NCI-H2171 treated with DMSO at 0.1 percent for 48 hours (cell line): ENCODE measurements at places on chromosomes 5 and 9.

- DNase-seq: no peak
Observed at GRCh38 chr9:130610862-130611707, 31.7 kb downstream of the FUBP3 start.

GRCh38 chr5:111229871-111230810 lies 6.0 kb downstream of the CAMK4 start:
- peak; percentile 30 for DNase-seq

- no peak for DNase-seq
Observed at GRCh38 chr5:75052192-75053053, at the start of gene GCNT4. GCNT4 (minus strand) TSS chr5:75052558; CDS start chr5:75030037, 22,521 bp downstream.

DNA sequence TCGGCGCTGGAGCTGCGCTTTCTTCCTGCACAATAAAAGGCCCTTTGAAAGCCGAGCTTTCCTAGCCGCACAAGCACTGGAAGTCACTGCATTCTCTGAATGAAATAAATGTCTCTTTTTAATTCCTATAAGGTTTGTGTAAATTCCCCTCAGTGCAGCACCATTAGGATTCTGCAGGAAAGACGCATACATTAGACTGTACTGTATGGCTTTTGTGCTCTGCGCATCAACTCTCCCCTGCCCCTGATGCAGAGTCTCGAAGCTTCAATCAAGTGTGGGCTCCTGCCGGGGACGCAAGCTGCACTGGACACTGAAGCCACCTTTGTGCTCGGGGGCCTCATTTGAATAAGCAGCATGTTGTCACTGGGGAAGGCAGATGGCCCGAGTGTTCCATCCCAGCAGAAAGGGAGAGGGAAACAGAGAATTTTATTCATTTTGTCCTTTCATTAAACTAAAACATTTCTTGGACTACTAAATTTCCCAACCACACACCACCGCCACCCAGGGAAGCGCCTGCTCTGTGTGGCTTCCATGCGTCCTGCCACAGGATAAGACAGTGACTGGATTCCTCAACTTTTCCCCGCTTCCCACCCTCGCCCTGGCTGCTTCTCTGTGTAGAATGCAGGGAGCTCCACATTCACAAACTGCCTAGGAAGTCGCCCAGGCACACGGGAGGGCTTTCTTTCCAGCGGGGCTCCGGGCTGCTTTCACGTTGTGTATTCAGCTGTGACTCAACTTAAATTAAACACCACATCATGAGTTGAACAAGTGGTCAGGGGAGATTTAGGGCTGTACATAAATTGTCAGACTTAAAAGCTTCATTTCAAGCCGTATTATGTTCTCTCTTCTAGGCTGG lies 635.4 kb downstream of the IRX1 start:
- DNase-seq: no peak

- no peak for DNase-seq
Observed at GRCh38 chr9:75814667-75815066, 75.8 kb upstream of the PCSK5 start.

DNA sequence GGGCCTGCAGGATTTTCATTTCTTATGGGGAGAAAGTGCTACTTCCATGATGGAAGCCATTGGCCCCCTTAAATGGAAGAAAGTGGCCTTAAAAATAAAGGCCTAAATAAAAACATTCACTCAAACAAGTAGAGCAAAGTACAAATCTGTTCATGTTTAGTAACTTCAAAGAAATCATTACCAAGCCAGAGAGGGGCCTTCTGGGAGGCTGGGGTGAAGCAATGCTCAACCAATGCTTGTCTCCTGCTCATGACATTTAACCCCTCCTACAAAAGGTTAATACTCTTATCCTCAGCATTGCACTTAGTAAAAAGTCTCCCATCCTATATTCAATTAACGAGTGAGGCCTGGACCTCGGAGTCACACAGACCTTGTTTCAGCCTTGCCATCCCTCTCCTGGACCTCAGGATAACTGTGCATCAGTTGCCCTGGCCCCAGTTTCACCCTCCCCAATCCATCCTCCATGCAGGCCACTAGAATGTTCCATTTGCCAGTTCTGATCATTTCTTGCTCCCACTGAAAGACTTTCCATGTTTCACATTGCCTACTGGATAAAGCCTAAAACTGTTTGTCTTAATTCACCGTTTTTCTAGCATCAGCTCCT lies 36.9 kb upstream of the ALDH1B1 start:
- no peak for DNase-seq

DNA sequence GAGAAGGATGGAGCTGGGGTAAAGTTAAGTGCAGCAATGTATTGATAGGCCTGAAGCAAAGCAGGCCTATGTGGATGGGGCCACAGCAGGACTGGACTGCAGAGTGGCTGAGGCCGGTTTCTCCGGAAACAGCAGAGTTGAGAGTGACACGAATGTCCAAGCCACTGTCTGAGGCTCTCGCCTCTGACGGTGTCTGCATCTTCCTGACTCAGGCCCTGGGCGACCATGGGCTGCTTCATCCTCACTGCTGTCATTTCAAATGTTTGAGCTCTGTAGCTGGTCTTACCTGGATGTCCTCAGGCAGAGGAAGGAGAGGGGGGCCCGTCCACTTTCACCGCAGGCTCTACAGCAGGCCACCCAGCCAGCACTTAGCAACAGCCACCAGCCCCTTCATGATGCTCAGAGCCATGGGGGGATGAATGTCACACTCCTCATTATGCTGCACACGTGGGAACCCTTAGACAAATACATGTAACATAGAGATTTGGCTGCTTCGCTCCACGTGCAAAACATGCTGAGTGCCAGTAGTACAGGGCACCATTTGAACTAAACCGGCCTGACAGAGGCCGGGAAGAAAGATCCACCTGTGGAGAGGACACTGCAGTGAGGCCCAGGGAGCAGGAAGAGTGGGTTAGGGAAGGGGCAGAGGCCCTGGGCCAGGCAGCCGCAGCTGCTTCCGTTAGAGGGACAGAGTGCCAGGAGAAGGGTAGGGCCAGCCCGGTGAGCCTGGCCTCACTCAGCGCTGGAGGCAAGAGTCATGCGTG lies 31.7 kb upstream of the NXNL2 start:
- no peak for DNase-seq

- DNase-seq: peak; percentile 36
Observed at GRCh38 chr9:112361601-112362000, 18.3 kb upstream of the HSDL2 start.

- DNase-seq: no peak
Observed at GRCh38 chr9:129150672-129151211, 27.3 kb downstream of the IER5L start.

- DNase-seq: no peak
Observed at GRCh38 chr5:171306166-171306565, 2.9 kb upstream of the TLX3 start.

GRCh38 chr5:151471276-151471675 lies 23.9 kb downstream of the SLC36A1 start:
- no peak for DNase-seq

DNA sequence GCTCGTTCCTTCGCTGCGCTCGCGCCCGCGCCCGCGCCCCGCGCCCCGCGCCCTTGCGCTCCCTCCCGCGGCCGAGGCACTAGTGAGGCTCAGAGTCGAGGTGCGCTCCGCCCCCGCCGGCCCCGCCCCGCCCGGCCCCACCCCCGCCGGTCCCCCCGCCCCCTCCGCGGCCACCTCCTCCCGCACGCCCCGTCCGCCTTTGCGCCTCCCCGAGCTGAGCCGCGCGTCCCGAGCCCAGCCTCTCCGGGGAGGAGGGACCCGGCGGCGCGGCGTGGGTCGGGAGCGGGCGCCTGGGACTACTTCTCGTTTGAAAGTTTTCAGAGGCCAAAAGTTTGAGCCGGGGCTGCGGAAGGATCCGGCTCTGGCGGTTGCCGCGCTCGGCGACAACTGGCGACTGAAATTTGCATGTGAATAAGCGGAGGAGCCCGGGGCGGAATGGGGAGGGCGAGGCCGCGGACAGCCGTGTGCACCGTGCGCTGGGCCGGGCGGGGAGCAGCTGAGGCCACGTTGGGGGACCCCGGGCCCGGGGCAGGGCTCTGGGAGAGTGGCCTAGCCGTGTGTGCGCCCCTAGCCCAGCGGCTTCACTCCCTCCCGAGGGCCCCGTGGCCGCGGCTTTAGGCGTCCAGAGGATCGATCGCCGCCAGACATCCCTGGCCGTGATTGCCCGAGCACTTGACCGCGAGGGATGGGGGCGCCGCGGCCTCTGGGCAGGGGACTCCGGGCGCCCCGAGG lies at the start of gene NOTCH1:
Gene NOTCH1 (minus strand): TSS at position 84 of the 732 bp plus-strand sequence. CDS start 262 bp downstream, outside the sequence.
- peak; percentile 77 for DNase-seq

DNA sequence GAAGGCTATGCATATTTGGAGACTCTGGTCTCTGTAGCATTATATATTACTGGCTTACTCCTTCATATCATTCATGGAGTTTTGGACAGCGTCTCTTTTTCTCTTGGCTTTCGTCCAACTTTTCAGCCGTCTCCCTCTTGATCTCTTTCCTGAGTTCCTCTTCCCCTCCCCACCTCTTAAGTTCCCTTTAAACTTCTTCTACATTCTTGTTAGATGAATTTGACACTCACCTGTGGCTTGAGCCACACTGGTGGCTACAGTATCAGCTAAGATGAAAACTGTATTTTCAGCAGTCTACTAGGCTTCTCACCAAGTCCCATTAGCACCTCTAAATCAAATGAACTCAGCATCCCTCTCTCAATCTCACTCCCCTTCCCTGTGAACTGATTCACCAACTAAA lies 128.1 kb downstream of the STARD4 start:
- no peak for DNase-seq

- no peak for DNase-seq
Observed at GRCh38 chr9:96025995-96026602, 150.6 kb downstream of the ERCC6L2 start.

- no peak for DNase-seq
Observed at GRCh38 chr9:100445161-100445902, 18.4 kb downstream of the MSANTD3 start.

DNA sequence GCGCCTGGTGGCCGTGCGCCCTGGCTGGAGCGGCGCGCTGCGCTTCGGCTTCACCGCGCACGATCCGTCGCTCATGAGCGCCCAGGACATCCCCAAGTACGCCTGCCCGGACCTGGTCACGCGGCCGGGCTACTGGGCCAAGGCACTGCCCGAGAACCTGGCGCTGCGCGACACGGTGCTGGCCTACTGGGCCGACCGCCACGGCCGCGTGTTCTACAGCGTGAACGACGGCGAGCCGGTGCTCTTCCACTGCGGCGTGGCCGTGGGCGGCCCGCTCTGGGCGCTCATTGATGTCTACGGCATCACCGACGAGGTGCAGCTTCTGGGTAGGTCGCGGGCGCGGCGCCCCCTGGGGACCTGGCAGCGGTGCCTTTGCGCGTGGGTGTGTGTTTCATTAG lies 28.9 kb downstream of the NEURL1B start:
- DNase-seq: no peak

DNA sequence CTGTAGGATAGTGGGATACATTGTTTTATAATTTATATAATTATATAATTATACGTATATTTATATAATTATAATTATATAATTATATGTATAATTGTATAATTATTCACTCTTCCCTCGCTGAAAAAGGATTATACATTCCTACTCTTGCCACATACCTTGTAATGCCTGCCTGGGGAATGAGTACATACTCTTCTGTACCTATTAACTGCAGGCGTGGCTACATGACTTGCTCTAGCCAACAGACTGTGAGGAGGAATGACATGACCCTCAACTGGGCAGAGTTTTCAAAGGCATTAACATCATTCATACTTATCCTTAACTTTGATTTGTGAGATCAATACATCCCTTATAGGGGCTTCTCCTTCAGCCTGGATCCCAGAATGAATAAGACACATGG lies 19.1 kb downstream of the ERMP1 start:
- no peak for DNase-seq

- no peak for DNase-seq
Observed at GRCh38 chr9:81656004-81656403, 33.3 kb downstream of the TLE1 start.

GRCh38 chr9:92716557-92716956 lies 46.6 kb upstream of the IPPK start:
- peak; percentile 32 for DNase-seq

DNA sequence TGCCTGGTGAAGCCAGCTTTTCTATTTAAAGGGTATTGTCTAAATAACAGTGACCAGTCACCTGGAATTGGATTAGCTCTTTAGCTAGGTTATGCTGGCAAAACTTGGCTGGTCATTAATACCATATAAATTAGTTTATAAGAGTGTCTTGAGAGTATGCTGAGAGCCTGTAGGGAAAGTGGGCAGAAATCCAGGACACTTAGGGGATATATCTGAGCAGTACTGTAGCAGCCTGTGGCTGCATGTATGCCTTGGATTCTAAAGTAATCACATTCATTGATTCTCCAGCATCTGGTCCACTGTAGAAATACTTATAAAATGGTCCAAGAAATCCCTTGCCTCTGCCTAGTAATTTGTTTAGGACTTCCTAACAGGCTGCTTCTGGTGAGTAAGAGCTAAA lies 288.9 kb upstream of the DMAC1 start:
- no peak for DNase-seq
